ENCODE measurements at places on chromosomes 7 and 10.

- DNase-seq, result no peak
Observed at GRCh38 chr7:134031835-134032617, 95.1 kb upstream of the LRGUK start.

- no peak for DNase-seq
Observed at GRCh38 chr7:461453-462172, 58.0 kb downstream of the PDGFA start.

- DNase-seq, result no peak
Observed at GRCh38 chr7:50226145-50226544, 78.4 kb upstream of the IKZF1 start.

- DNase-seq, result no peak
Observed at GRCh38 chr10:101028446-101029337, 2.2 kb downstream of the PDZD7 start.

- no peak for DNase-seq
Observed at GRCh38 chr10:29473406-29474100, 161.2 kb downstream of the SVIL start.

GRCh38 chr10:36271627-36272340 lies 629.7 kb upstream of the FZD8 start:
- DNase-seq, result no peak

GRCh38 chr10:78712147-78712546 lies 356.6 kb upstream of the ZMIZ1 start:
- DNase-seq, result no peak

- no peak for DNase-seq
Observed at GRCh38 chr10:73863039-73863817, 11.1 kb downstream of the CAMK2G start.

DNA sequence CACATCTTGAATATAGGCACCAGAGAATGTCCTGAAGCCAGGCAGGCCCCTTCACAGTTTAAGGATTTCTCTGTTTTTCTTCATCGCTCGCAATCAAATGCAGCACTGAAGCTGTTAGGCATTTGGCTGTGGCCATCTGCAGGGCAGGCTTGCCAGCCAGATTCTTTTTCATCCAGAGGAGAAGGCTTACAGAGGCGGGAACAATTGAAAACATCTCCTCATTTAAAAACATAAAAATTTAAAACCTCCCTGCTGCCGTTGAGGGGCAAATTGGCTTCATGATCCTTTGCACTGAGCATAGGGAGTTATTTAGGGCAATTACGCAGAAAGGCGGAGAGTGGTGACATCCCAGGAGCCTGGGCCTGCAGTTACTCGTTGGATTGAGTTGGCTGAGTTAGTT lies 500.0 kb downstream of the TYW1 start:
- no peak for DNase-seq

GRCh38 chr10:11472158-11472753 lies 139.2 kb downstream of the USP6NL start:
- peak; percentile 70 for DNase-seq

- DNase-seq, result no peak
Observed at GRCh38 chr7:28067171-28067570, 113.4 kb downstream of the JAZF1 start.

GRCh38 chr10:44756216-44756615 lies 154.9 kb upstream of the TMEM72 start:
- DNase-seq, result no peak

DNA sequence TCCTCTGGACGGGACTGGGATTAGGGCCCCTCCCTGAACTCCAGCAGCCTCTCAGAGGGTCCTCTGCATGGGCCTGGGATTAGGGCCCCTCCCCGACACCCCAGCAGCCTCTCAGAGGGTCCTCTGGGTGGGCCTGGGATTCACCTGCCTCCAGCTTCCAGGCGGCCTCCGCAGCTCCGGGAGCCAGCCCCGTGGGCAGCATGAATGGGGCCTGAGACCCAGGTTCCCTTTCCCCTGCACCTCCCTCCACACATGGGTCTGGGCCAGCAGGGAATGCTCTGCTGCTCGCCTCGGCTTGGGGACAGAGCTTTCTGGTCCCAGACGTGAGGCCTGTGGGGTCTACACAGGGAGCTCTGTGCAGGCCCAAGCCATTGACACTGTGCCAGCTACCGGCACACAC lies 5.5 kb downstream of the TUBGCP2 start:
- DNase-seq, result no peak

GRCh38 chr10:114487815-114488536 lies 83.7 kb upstream of the AFAP1L2 start:
- no peak for DNase-seq

DNA sequence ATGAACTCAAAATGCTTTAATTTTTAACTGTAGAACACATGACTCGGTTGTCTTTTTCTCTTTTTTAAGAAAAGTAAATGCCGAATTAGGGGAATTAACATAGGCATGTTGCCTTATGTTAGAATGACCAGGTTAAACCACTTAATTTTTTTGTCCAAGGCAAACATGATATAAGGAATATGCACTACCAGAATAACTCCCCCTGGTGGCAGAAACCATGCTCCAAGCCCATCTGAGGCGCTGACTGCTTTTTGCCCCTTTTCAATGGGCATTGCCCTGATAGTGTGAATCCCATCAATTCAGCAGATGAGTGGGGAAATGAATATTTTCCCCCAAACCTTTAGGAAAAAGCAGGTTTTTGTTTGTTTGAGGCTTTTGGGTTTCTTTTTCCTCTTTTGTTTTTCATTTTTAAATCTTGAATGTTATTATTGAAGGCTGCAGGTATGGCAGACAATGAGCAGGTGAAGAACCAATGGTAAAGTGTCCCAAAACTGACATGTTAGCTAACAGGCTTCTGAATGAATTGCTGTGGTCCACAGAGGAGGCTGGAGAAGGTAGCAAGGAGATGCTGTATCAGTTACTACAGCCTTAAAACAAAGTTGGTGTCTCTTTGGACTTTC lies 284.3 kb downstream of the SORCS3 start:
- peak; percentile 41 for DNase-seq

GRCh38 chr7:27351137-27351536 lies 108.5 kb downstream of the EVX1 start:
- DNase-seq, result no peak

GRCh38 chr10:131841131-131841660 lies 59.6 kb upstream of the PPP2R2D start:
- DNase-seq, result no peak

DNA sequence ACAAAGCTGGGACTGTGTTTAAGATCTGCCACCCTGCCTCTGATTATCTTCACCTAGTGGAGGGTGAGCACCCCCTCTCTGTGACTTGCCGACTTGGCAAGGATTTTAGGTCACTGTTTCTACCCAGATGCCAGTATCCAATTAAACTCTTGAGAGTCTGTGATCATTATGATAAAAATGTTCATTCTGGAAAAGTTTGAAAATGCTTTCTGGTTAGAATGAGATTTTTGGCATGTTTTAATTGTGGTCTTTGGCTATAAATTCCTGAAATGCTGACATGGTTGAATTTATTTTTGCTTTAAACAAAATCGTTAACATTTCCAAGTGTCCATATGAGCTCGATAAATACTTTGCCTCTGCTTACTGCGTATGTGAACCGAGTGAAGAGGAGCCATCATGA lies 221.4 kb downstream of the BICC1 start:
- DNase-seq, result no peak

DNA sequence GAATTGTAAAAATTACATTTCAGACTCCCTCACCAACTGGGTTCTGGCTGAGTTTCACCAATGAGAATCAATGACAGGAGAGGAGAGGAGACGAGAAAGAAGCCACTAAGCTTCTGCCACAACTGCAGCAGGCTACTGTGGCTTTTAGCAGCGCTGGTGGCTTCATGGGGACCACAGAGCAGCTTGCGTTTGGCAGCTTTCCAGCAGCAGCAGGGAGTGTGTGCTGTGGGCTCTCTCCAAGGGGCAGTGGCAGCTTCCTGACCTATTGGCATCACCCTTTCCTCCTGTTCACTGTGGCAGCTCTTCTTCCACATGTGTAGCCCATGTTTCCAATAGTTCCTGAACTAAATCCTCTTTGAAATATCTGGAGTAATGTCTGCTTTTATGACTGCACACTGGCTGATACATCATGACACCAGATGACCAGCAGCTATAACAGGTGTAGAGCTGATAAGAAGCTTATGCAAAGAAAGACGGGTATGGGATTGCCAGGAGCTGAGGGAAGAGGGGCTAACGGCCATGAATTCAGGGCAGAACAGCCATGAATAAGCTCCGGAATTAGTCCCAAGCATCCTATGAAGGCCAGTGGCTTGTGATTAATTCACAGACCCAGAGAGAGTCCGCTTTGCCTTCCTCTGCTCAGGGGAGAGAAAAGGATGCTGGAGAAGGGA lies 46.8 kb downstream of the KCNH2 start:
- no peak for DNase-seq

- no peak for DNase-seq
Observed at GRCh38 chr7:35032166-35032565, 5.1 kb downstream of the DPY19L1 start.

DNA sequence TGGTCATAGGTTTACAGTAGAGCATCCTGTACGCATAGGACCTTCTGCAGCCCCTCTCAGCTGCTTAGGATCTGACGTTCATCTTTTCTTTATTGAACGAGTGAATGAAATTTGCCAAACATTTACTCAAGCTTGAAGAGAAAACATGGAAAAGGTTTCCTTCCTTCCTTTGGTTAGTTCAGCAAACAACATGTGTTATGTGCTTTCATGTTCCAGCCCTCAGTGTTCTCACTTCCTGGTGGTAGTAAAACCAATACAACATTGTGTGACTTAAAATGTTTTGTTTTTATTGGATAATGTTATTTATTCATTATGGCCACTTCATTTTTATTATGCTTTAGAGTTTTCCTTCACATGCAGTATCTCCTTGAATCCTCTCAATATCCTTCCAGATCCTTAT lies 1.4 kb upstream of the CDCA7L start:
- no peak for DNase-seq

DNA sequence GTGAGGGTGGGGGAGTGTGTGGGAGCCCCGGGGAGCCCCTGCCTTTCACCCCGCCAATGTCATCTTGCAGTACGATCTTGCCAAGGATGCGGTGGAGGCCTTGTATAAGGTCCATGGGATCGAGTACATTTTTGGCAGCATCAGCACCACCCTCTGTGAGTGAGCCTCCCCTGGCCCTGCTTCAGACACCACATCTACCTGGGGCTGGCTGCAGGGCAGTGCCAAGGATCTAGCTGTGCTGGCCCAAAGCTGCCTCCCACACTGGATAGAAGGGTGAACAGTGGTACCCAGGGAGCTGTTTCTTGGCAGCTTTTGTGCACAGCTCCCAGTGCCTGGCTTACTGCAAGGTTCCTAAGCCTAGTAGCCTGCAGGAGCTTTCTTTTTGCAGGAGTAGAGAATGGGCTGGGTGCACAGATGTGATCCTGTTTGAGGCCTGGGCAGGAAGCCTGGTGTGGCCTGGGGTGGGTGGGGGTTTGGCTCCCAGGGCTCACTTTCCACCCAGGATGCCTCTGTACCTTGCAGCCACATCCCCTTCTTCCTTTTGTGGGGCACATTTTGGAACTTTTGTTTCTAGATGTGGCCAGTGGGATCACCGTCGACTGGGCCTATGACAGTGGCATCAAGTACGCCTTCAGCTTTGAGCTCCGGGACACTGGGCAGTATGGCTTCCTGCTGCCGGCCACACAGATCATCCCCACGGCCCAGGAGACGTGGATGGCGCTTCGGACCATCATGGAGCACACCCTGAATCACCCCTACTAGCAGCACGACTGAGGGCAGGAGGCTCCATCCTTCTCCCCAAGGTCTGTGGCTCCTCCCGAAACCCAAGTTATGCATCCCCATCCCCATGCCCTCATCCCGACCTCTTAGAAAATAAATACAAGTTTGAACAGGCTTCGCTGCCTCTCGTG lies 12.2 kb upstream of the CPA1 start:
- DNase-seq, result no peak

- no peak for DNase-seq
Observed at GRCh38 chr7:1388703-1389335, 70.5 kb downstream of the MICALL2 start.

DNA sequence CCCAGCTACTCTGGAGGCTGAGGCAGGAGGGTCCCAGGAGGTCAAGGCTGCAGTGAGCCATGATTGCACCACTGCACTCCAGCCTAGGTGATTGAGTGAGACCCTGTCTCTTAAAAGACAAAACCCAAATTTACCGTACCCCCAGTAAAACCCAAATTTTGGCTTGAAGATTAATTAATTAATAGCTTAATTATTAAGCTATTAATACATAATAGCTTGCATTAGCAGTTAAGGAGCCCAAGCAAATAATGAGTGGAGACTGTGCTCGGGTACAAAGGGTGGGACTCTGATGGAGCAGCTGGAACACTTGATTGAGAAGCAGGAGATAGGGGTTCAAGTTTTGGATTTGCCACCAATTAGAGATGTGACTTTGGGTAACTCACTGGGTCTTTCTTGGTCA lies 28.9 kb downstream of the NRF1 start:
- DNase-seq, result no peak

DNA sequence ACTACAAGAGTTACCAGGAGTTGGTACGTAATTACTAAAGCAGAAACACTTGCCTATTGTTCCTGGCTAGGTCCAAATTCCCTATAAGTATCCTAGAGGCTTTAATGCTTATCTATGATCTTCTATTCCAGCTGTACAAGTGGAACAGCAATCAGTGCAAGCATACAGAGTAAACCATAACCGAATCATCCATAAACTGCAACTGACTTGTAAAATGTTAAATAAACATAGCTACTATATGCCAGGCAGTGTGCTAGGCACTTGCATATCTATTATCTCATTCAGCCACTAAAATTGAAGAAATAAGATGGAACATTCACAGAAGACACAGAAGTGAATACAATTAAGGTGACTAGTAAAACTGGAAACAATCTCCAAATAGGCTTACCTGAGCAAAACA lies 55.7 kb downstream of the IRF5 start:
- no peak for DNase-seq

GRCh38 chr10:43339136-43339535 lies 32.3 kb upstream of the FXYD4 start:
- DNase-seq, result no peak

DNA sequence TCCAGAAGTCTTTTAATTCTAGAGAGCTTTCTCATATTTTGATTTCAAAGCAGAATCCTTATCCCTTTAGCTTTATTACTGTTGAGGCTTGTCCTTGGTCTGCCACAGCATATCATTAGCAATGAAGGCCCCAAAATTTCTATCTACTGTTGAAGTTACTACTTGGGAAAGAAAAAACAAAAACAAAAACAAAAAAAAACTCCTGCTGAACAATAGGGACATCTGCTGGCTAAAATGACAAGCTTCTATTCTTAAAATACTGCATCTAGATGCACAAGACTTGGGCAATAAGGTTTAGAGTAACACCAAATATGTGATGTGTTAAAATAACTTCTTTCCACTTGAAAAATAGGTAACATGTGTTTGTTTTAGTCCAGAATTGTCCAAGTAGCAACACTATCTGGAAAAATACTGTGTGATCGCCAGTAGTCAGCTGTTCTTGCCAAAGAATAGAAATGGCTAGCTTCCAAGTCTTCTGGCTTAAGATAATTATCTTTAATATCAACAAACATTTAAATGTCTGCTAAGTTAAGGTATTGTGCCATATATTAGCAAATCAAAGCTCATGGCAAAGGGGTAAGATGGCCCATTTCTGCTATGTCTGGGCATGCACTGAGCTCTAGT lies 3.8 kb upstream of the DMTF1 start:
- DNase-seq, result peak; percentile 31

GRCh38 chr10:100528921-100529474 lies 673 bp downstream of the NDUFB8 start:
- DNase-seq, result no peak

- DNase-seq, result no peak
Observed at GRCh38 chr7:26792576-26792975, 71.8 kb downstream of the SKAP2 start.

Data from MM.1S (cell line).